Foreskin keratinocyte (primary cell): ENCODE measurements at places on chromosomes 1 and 21. TPM values are rescaled to one million over a fixed set of nuclear protein-coding genes. Genes with fewer than 3 reads are reported as not detected.

S100A7A gene
- not detected in 2 replicates for total RNA-seq

CA6 gene
- not detected in 2 replicates for total RNA-seq

WNT4 gene
- 0.21 and 0.24 TPM in 2 replicates for total RNA-seq

LCE2A gene
- 0.18 and 0.71 TPM in 2 replicates for total RNA-seq

IGSF21 gene
- total RNA-seq, result not detected in 2 replicates
